ENCODE measurements at places on chromosomes 11 and 22.

GRCh38 chr22:35838855-35839576 is 121.3 kb downstream of the APOL5 start:
- peak; percentile 70 for DNase-seq

DNA sequence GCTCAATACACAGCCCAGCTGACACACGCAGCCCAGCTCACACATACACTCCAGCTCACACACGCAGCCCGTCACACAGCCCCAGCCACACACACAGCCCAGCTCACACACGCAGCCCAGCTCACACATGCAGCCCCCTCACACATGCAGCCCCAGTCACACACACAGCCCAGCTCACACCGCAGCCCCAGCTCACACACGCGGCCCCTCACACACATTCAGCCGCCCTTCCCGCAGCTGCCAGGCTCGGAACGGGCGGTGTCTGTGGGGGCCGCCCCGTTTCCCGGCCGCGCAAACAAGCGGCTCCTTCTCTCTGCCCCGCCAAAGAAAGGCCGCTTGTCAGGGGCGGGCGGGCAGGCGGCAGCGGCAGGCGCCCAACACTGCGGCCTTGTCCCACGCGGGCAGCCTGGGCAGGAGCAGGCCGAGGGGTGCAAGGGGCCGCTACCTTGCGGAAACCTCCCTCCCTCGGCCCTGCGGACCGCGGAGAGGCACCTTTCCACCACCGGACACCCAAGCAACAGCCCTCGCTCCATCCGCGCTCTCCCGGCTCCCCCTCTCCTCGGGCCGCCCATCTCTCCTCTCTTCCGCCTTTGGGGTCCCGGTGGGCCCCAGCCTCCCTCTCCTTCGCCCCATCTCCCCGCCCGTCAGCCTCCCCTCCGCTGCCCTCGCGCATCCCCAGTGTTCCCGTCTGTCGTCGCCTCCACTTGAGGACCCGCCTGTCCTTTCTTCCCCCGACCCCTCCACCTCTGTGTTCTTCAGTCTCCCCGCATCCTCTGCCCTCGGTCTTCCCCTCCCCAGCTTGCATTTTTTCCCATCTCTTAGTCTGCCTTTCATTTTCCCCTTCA is 2.2 kb downstream of the PHLDB1 start:
- DNase-seq: no peak

GRCh38 chr11:59730896-59731565 is 17.4 kb upstream of the OR10V1 start:
- no peak for DNase-seq

DNA sequence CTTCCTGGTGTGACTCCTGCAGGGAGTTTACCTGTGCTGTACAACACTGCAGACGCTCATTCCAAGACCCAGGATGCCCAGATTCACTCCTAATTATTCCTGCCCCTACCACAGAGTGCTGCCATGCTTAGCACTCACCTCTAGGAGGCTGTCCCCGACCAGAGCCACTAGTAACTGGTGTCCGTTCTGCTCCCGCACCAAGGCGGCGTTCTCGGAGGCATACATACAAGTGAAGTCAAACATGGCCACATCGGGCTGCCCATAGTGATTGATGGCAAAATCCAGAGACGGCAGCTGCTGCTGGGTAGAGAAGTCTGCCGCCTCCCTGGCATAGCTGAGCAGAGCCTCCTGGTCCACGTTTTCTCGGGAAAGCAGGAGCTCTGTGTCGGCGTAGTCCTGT is 122.3 kb upstream of the BID start:
- DNase-seq: no peak

GRCh38 chr11:44651535-44652155 is 75.1 kb upstream of the TSPAN18 start:
- DNase-seq: no peak

- DNase-seq: no peak
Measured at GRCh38 chr22:41902932-41903421, 11.9 kb downstream of the SHISA8 start.

- DNase-seq: no peak
Measured at GRCh38 chr22:27859336-27859735, 57.8 kb upstream of the MN1 start.

- no peak for DNase-seq
Measured at GRCh38 chr11:67413266-67413849, 2.1 kb upstream of the CARNS1 start.

- no peak for DNase-seq
Measured at GRCh38 chr11:68658097-68658496, 26.2 kb upstream of the GAL start.

DNA sequence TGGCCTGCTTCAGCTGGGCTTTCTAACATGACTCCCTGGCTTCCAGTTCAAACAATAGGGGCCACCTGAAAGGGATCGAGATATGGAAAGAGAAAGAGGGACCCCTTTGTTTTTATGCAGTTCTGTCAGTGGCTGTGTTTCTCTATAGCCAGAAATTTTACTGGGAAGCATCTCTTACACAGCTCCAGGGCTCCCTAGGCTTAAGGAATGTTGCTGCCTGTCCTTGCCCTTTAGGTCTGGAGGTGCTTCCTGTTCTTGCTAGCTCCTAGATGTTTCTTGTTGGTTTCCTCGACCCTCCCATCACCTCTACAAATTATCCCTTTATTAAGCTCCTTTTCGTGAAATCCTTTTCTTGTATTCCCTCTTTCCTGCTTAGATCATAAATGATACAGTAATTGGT is 21.8 kb upstream of the OR56A1 start:
- DNase-seq: no peak

DNA sequence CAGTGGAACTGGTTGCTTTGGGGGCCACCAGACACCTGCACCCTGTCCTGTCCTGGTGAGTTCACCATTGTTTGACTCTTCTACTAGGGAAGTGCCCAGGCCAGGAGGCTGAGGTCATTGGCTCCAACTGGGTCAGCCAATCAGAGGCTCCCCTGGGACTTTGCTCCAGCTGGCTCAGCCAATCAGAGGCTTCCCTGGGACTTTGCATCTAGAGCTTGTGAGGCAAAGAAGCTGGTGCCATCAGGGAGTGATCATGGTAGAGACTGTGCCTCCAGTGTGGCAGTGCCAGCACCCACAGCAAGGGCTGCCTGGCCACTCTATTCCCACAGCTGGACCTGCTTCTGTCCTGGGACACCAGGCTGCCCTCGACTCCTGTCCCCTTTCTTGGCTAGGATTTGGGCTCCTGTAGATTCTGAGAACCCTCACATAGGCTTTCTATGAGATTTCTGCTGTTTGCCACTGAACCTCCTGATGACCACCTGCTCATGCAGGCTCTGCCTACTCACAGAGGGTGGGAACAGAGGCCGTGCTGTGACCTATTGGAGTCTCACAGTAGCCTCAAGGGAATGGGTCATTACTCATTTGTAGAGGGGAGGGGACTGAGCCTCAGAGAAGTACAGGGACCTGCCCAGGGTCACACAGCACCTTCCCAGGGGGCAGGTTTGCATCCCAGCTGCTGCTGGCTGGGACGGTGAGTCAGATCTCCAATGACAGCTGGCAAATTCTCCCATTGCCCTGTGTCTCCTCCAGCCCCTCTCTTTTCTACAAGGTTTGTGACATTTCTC is 59.2 kb upstream of the SHISAL1 start:
- no peak for DNase-seq

GRCh38 chr11:46121301-46121723 is at the start of gene PHF21A:
TSS of gene PHF21A (minus strand) at chr11:46121454. CDS start at chr11:46084219, 37,235 bp downstream.
- peak; percentile 92 for DNase-seq

DNA sequence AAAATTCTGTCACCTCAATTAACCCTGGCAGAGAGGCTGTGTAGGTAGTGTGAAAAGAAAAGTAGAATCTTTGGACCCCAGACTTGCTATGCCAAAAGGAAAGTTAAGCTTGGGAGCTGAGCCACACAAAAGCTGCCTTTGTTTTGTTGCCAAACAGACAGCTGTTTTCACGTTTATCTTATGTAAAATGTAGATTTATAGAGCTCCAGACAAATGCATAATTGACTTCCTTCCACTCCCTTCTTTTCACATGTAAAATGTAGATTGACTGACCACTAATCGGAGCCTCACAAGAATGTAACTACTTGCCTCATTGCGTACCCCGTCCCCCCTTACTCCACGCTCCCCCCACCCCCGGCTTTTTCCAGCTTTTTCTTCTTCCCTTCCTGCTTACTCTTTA is 2302.2 kb upstream of the RAG2 start:
- no peak for DNase-seq

- DNase-seq: no peak
Measured at GRCh38 chr22:19466126-19466716, 12.8 kb downstream of the UFD1 start.

- DNase-seq: no peak
Measured at GRCh38 chr11:131628739-131629138, 258.3 kb downstream of the NTM start.

- peak; percentile 62 for DNase-seq
Measured at GRCh38 chr11:13118194-13118593, 109.1 kb downstream of the RASSF10 start.

- no peak for DNase-seq
Measured at GRCh38 chr11:119339589-119340334, 921 bp downstream of the C1QTNF5 start.

DNA sequence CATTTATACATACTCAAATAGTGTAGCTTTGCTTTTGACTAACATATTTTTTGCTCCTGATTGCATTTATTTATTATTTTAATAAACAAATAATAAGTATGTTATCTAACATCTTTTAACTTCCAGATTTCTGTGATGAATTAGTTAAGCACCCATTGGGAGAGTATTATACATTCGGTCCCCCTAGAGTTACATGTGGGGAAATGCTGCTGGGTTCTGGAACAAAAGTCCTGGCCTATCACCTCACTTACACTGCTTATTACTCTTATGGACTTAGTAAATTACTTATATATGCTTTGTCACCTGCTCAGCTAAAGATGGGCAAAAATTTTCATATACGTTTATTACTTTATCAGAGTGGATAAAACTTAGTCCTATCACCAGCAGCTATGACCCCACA is 1163.0 kb downstream of the FAM181B start:
- no peak for DNase-seq

DNA sequence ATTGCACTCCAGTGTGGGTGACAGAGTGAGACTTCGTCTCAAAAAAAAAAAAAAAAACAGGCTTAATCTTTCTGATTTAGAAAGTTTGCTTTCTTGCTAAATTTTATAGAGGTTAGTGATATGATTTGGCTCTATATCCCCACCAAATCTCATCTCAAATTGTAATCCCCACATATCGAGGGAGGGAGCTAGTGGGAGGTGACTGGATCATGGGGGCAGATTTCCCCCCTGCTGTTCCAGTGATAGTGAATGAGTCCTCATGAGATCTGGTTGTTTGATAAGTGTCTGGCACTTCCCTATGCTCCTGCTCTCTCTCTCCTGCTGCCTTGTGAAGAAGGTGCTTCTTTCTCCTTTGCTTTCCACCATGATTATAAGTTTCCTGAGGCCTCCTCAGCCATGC is 90.9 kb downstream of the OSBP2 start:
- DNase-seq: no peak

DNA sequence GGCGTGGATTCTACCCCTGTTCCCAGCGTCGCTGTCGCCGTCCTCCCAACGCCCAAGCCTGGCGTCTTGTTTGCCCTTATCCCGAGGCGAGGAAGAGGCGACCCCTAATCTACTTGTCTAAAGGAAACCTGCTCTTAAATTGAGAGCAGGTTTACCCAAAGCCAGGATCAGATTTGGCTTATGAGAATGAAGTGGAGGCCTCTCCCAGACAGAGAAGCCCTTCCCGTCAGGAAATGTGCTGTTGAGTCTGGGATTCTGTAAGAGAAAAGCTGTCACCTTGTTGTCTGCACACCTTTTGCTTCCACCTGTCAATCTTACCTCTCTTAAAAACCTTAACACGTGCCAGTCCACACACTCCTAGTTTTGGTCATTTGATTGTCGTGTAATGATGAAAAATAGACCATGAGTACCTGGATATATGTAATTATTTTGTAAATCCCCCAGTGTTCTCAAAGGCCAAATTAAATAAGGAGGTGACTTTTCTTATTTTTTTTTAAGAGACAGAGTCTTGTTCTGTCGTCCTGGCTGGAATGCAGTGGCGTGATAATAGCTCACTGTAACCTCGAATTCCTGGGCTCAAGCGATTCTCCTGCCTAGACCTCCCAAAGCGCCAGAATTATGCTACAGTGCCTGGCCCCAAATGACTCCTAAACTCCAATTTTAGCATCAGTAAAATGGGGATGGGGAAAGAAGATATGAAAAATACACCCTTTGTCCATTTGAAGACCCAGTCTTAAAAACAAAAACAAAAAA is 627 bp downstream of the GTF2H1 start:
- DNase-seq: no peak

- no peak for DNase-seq
Measured at GRCh38 chr11:13908535-13908934, 54.0 kb upstream of the SPON1 start.

- DNase-seq: no peak
Measured at GRCh38 chr11:70557742-70558485, 159.6 kb downstream of the CTTN start.

- DNase-seq: no peak
Measured at GRCh38 chr22:30516731-30517130, 11.2 kb upstream of the SEC14L4 start.

DNA sequence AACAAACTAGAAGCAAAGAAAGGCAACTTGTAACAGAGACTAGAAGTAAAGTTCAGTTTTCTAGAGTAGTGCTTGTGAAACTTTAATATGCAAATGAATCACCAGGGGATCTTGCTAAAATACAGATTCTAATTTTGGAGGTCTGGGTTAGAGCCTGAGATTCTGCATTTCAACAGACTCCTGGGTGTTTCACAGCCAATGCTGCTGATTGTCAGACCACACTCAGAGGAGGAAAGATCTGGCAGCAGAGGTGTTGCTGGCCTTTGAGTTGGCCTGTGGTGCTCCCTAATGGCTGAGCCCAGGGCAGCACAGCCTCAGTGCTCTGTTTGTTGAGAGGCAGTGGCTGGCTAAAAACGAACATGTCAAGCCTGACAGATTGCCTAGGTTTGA is 5.4 kb downstream of the CRY2 start:
- no peak for DNase-seq

- DNase-seq: no peak
Measured at GRCh38 chr11:34495724-34496377, 17.7 kb downstream of the ELF5 start.

- no peak for DNase-seq
Measured at GRCh38 chr22:44451016-44451415, 47.0 kb downstream of the RTL6 start.

DNA sequence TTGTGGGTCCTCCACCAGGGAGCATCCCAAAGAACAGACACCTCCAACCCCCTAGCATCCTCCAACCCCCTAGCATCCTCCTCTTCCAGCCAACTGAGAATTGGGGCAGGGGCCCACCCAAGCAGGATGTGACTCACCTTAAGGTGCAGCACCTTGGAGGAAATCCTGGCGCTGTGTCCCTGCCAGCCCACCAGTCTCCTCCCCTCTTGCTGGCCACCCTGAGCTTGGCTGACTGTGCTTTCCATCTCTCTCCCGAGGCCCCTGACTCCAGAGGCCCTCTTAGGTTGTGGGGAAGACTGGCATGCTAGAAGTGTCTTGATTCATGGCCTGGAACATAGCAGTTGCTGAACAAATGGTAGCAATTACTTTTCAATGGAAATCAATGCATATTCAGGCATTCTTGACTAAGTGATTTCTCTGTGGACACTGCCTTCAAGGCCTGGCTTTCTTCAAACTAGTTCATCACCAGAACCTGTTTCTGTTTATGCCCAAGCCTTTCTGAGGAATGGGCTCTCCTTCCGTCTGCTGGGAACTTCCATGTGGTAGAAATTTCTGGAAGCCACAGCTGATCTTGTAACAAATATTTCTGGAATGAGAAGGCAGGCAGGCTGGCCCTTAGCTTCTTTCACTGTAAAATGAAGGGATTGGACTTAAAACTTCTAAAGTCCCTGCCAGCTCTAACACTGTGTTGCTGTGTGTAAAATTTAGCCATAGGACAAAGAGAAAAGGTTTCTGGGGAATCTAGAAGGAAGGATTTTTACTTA is 60.5 kb downstream of the CEP164 start:
- DNase-seq: peak; percentile 73

- no peak for DNase-seq
Measured at GRCh38 chr22:49240472-49240871, 587.2 kb downstream of the BRD1 start.

Data from fibroblast of skin of left quadriceps (primary cell).